ENCODE measurements at places on chromosomes 7 and 10.

DNA sequence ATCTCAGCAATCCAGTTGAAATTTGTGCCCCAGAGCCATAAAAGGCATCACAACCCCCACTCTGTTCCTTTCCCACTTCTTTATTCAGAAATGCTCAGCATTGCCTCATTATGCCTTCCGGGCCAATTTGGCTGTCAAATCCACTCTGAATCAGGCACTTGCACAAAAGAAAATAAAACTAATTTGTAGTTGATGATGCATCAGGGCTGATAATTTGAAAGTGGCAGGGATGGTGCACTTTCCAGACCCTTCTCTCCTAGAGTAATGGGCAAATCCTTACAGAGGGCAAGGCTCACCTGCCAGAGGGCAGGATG lies 147.9 kb upstream of the PDE1C start:
- no peak overlapping the region for H3K4me3 ChIP-seq
- no peak for DNase-seq
- H3K4me1 ChIP-seq = no peaks in the 10 kb centered on the region
- H3K27me3 ChIP-seq = peaks cover 25% of the 10 kb centered on the region
- no peak overlapping the region for H3K27ac ChIP-seq

- H3K4me1 ChIP-seq = peaks cover 16% of the 10 kb centered on the region
- no peak overlapping the region for H3K4me3 ChIP-seq
- no peak overlapping the region for H3K27ac ChIP-seq
- DNase-seq = no peak
- H3K27me3 ChIP-seq = no peaks in the 10 kb centered on the region
Observed at GRCh38 chr7:42883950-42884349, 27.9 kb downstream of the C7orf25 start.

- H3K27ac ChIP-seq = no peak overlapping the region
- H3K4me1 ChIP-seq = peaks cover 6% of the 10 kb centered on the region
- peaks cover 40% of the 10 kb centered on the region for H3K27me3 ChIP-seq
- no peak overlapping the region for H3K4me3 ChIP-seq
Observed at GRCh38 chr10:123550675-123551096, 115.5 kb upstream of the GPR26 start.

DNA sequence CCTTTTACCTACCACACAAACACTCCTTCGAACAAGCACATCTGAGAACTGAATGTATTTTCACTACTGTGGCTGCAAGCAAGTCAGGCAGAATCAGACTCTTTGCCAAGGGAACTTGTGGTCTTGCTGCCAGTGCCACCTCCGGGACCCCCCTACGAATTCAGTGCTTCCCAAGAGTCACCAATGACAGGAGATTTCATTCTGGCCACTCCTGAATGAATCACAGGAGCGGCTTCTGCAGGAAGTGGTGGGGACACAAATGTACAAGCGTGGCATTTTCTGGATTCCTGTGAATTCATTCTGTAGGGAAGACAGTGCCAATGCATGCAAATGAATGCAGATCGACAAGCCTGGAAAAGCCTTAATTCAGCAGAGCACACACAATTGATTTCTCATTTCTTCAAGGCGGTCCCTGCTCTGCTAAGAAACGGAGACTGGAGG lies 161.2 kb downstream of the CAMK1D start:
- peaks cover 25% of the 10 kb centered on the region for H3K4me1 ChIP-seq
- H3K27me3 ChIP-seq = peaks cover 14% of the 10 kb centered on the region
- DNase-seq = no peak
- no peak overlapping the region for H3K27ac ChIP-seq
- no peak overlapping the region for H3K4me3 ChIP-seq
- no peaks in the 10 kb centered on the region for H3K36me3 ChIP-seq

- H3K27ac ChIP-seq = peak overlapping the region; percentile 31
- no peak for DNase-seq
- peaks cover 45% of the 10 kb centered on the region for H3K4me1 ChIP-seq
- no peak overlapping the region for H3K4me3 ChIP-seq
Observed at GRCh38 chr10:77881636-77882035, 44.9 kb downstream of the DLG5 start.

- no peak for DNase-seq
- peaks cover 6% of the 10 kb centered on the region for H3K4me1 ChIP-seq
- H3K36me3 ChIP-seq = peaks cover 12% of the 10 kb centered on the region
- H3K27ac ChIP-seq = no peak overlapping the region
Observed at GRCh38 chr10:389261-389790, 254.1 kb downstream of the ZMYND11 start.

- peaks cover 49% of the 10 kb centered on the region for H3K27me3 ChIP-seq
- no peaks in the 10 kb centered on the region for H3K36me3 ChIP-seq
- H3K4me3 ChIP-seq = no peak overlapping the region
Observed at GRCh38 chr10:124375353-124375614, 43.4 kb downstream of the OAT start.

DNA sequence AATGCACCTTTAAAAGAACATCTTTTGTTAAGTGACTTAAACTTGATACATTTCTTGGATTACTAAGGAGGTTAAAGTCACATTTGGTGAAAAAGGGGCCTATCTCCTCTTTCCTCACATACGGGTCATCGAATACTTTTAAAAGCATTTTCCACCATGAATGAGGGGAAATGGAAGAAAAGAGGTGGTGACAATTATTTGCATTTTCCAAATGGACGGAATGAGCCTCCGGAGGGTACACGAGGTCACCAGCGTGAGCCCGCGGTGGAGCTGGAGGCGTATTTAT lies 1.0 kb upstream of the BMPR1A start:
- peaks cover 45% of the 10 kb centered on the region for H3K4me1 ChIP-seq
- H3K27me3 ChIP-seq = no peaks in the 10 kb centered on the region
- no peak for DNase-seq
- no peaks in the 10 kb centered on the region for H3K36me3 ChIP-seq

DNA sequence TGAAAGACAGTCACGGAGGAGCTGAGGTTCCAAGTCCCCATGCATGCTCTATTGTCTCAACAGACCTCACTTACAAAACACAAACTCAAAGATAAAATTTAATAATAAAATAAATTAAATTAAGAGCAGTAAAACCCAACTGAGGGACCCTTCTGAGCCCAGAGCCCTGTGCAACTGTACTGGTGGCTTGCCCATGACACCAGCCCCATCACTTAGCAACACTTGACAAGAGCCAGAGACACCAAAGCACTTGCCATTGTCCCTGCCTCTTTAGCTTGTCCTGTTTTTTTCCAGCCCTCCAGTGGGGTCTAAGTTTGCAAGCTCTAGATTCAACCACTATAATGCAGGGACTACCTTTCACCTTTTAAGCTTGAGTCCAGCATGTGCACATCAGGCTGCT lies 117.9 kb downstream of the JCAD start:
- peaks cover 8% of the 10 kb centered on the region for H3K27me3 ChIP-seq
- DNase-seq = no peak
- H3K36me3 ChIP-seq = no peaks in the 10 kb centered on the region
- H3K4me1 ChIP-seq = no peaks in the 10 kb centered on the region
- H3K27ac ChIP-seq = no peak overlapping the region

GRCh38 chr10:103853428-103854264 lies 1.7 kb downstream of the SH3PXD2A start:
- H3K4me1 ChIP-seq = peaks cover 38% of the 10 kb centered on the region
- no peak for DNase-seq
- H3K36me3 ChIP-seq = no peaks in the 10 kb centered on the region
- peak overlapping the region; percentile 89 for H3K27ac ChIP-seq

GRCh38 chr10:35459449-35459847 lies 123.1 kb downstream of the CCNY start:
- no peak for DNase-seq
- no peaks in the 10 kb centered on the region for H3K27me3 ChIP-seq
- no peak overlapping the region for H3K4me3 ChIP-seq
- H3K27ac ChIP-seq = no peak overlapping the region
- no peaks in the 10 kb centered on the region for H3K36me3 ChIP-seq

- H3K4me1 ChIP-seq = peaks cover 3% of the 10 kb centered on the region
- H3K27ac ChIP-seq = no peak overlapping the region
- H3K27me3 ChIP-seq = peaks cover 3% of the 10 kb centered on the region
- no peaks in the 10 kb centered on the region for H3K36me3 ChIP-seq
- no peak for DNase-seq
Observed at GRCh38 chr7:136027160-136027559, 50.0 kb upstream of the MTPN start.

GRCh38 chr10:15188603-15189002 lies 20.1 kb upstream of the NMT2 start:
- peaks cover 5% of the 10 kb centered on the region for H3K4me1 ChIP-seq
- H3K4me3 ChIP-seq = no peak overlapping the region
- no peak for DNase-seq
- no peak overlapping the region for H3K27ac ChIP-seq

DNA sequence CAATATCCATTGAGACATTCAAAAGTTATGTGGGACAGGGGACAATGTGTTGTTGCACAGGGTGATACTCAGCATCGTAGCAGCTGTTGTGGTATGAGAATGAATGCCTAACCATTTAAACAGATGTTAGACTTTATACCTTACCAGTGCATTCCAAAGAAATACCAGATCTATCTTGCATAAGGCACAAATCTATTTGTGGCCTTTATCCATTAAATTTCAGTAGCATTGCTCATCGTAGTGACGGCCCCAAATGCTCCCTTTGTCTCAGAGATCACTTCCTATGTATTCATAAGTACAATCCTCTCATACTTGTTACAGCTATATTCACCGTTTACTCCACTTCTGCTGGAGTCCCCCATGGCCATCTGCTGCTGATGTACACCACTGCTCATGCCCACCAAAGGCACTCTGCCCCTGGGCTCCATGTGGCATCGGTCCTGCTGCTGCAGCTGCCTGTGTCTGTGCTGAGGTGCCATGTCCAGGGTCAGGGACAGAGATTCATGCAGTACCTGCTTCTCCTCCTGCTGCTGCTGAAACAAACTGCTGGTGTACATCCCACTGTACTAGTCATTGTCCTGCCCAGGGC lies 96.3 kb downstream of the CPED1 start:
- H3K36me3 ChIP-seq = no peaks in the 10 kb centered on the region
- H3K4me3 ChIP-seq = no peak overlapping the region
- H3K27ac ChIP-seq = no peak overlapping the region

GRCh38 chr10:29671968-29672367 lies 37.2 kb upstream of the SVIL start:
- peaks cover 30% of the 10 kb centered on the region for H3K4me1 ChIP-seq
- H3K36me3 ChIP-seq = peaks cover 42% of the 10 kb centered on the region

- no peak overlapping the region for H3K4me3 ChIP-seq
- no peaks in the 10 kb centered on the region for H3K4me1 ChIP-seq
- no peak for DNase-seq
- no peaks in the 10 kb centered on the region for H3K36me3 ChIP-seq
- no peak overlapping the region for H3K27ac ChIP-seq
- H3K27me3 ChIP-seq = peaks cover 32% of the 10 kb centered on the region
Observed at GRCh38 chr10:129233351-129234148, 233.5 kb upstream of the MGMT start.

GRCh38 chr10:132151951-132152505 lies 34.7 kb upstream of the DPYSL4 start:
- H3K27me3 ChIP-seq = peaks cover 6% of the 10 kb centered on the region
- no peaks in the 10 kb centered on the region for H3K36me3 ChIP-seq
- H3K4me1 ChIP-seq = no peaks in the 10 kb centered on the region
- no peak overlapping the region for H3K27ac ChIP-seq

DNA sequence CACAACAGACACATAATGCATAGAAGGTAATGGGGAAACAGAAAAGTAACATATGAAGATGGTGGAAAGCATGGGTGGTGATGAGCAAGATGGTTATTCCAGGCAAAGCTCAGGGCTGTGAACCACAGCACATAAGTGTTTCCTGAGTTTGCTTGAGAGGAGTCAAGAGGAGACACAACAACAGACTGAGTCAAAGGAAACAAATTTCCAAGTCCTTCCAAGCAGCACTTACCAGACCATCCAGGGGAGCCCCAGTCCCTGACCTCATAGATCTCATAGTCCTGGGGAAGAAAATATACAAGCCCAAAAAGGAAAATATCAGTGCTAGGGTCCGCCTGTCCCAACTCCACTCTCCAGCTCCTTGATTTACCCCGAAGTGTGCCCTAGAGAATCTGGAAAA lies 216.6 kb upstream of the FZD1 start:
- no peak for DNase-seq
- no peak overlapping the region for H3K4me3 ChIP-seq
- no peaks in the 10 kb centered on the region for H3K36me3 ChIP-seq
- no peak overlapping the region for H3K27ac ChIP-seq
- peaks cover 11% of the 10 kb centered on the region for H3K4me1 ChIP-seq
- H3K27me3 ChIP-seq = no peaks in the 10 kb centered on the region

DNA sequence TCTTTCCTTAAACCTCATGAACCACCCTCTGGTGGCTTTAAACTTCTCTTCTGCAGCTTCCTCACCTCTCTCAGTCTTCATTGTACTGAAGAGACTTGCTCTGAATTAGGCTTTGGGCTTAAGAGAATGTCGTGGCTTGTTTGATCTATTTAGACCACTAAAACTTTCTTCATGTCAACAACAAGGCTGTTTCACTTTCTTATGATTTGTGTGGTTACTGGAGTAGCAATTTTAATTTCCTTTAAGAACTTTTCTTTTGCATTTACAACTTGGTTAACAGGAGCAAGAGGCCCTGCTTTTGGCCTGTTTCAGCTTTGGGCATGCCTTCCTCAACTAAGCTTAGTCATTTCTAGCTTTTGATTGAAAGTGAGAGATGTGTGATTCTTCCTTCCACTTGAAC lies 38.1 kb upstream of the CDHR3 start:
- no peaks in the 10 kb centered on the region for H3K4me1 ChIP-seq
- peaks cover 16% of the 10 kb centered on the region for H3K27me3 ChIP-seq
- no peak overlapping the region for H3K27ac ChIP-seq
- H3K4me3 ChIP-seq = no peak overlapping the region
- DNase-seq = no peak

DNA sequence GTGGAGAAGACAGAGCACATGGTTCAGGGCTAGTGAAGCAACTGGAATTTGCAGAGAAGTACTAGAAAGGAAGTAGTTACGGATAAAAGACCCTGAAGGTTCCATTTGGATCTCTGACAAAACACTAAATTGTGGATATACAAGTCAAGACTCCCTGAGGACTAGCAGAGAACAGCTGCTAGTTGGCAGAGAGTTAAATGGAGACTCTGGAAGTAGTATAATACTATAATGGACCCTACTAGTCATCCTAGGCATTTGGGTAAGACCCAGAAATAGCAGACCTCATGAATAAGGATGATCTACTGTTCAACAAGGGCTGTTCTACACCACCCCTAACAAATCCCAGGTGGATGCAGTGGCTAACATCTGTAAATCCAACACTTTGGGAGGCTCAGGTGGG lies 19.1 kb downstream of the MCMBP start:
- DNase-seq = no peak
- H3K27ac ChIP-seq = no peak overlapping the region
- peaks cover 13% of the 10 kb centered on the region for H3K36me3 ChIP-seq
- no peaks in the 10 kb centered on the region for H3K4me1 ChIP-seq

- H3K4me1 ChIP-seq = peaks cover 68% of the 10 kb centered on the region
- no peak overlapping the region for H3K4me3 ChIP-seq
- H3K27me3 ChIP-seq = no peaks in the 10 kb centered on the region
- H3K36me3 ChIP-seq = peaks cover 51% of the 10 kb centered on the region
- no peak for DNase-seq
Observed at GRCh38 chr10:121591186-121591585, 7.1 kb downstream of the FGFR2 start.

- no peak for DNase-seq
- H3K4me1 ChIP-seq = no peaks in the 10 kb centered on the region
- no peaks in the 10 kb centered on the region for H3K36me3 ChIP-seq
- no peak overlapping the region for H3K4me3 ChIP-seq
- no peak overlapping the region for H3K27ac ChIP-seq
Observed at GRCh38 chr7:2640482-2640830, 8.7 kb downstream of the TTYH3 start.
